Lower leg skin (tissue), 4 donors: ENCODE measurements at places on chromosomes 5 and 9. TPM values are rescaled to one million over a fixed set of nuclear protein-coding genes. Genes with fewer than 3 reads are reported as not detected.

The IL4 gene
- total RNA-seq, result not detected

The DPM2 gene
- 13.8 TPM for total RNA-seq

DNA sequence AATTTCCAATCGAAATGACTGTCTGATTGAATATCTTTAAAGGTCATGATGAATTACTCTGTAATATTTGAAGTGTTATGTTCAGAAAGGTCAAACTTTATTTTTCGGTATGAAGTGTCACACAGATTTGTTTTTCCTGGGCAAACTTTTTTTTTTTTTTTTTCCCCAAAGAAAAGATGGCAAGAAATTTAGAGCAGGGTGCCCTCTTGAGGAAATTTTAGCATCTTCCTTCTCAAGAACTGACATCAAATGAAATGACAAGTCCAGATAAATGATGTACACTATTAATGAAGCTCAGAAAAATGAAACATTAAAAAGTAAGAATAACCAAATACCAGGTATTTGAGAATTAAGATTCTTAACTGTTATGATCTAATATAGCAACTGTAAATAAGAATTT lies 123.6 kb downstream of the INVS start:
- DNase-seq, result no peak

The FBXL17 gene
- total RNA-seq, result 31.8 TPM

GRCh38 chr5:57834829-57835608 lies 352.4 kb upstream of the ACTBL2 start:
- DNase-seq, result no peak

DNA sequence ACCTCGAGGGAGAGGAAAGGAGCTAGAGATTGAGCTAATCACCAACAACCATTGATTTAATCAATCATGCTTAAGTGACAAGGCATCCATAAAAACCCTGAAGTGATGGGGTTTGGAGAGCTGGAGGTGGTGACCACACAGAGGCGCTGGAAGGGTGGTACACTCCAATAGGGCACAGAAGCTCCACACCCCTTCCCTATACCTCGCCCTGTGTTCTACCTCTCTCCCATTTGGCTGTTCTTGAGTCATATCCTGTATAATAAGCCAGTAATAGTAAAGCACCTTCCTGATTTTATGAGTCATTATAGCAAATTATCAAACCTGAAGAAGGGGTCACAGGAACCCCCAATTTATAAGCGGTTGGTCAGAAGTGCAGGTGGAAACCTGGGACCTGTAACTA lies 18.3 kb downstream of the ACTL7B start:
- no peak for DNase-seq

DNA sequence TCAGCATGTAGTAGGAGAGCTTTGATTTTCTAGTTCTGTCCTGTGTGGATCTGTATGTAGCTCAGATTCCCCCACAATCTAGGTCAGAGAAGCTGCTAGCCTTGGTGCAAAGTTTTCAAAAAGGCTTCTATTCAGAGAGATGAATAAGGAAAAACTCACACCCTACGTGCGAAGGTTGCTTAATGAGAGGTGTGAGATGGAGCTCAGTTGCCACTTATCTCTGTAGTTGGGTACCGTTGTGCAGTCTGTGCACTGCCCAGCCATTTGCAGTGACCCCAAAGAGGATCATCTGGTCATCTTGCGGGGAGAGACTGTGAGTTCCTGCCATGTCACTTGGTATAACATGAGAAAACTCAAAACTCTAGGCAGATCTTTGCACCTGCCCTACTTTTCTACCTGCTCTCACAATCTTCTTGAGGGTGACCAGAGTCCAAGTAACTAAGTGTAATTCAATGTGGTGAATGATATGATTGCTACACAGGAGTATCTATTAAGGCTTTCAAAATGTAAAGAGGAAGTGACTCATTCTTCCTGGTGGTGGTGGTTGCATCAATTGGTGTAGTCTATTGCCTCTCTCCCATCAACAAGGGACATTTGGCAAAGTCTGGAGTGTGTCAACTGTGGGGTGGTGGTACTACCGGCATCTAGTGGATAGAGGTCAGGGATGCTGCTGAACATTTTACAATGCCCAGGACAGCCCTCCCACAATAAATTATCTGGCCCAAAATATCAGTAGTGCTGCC lies 65.2 kb downstream of the TMC1 start:
- DNase-seq, result no peak

GRCh38 chr9:89747596-89747995 lies 142.8 kb downstream of the GADD45G start:
- no peak for DNase-seq

DNA sequence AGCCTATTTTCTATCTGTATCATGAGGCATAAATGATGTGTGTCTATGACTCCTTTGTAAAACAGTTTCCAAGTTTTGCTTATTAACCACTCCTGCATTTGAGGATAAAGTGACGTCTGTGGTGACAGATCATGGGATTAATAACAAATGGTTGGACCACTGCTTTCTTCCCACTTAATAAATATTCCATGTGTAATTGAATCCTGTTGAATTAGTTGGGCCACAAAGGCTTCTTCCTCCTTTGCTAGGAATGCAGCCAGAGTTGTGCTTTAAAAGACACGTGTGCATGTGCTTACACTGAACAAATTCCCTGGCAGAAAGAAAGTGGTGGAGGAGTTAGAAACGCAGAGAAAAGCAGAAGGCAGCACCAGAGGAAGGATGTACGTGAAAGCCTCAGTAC lies 150.2 kb downstream of the ACTBL2 start:
- DNase-seq, result no peak

- DNase-seq, result no peak
Measured at GRCh38 chr5:153960269-153961215, 78.2 kb downstream of the FAM114A2 start.

DNA sequence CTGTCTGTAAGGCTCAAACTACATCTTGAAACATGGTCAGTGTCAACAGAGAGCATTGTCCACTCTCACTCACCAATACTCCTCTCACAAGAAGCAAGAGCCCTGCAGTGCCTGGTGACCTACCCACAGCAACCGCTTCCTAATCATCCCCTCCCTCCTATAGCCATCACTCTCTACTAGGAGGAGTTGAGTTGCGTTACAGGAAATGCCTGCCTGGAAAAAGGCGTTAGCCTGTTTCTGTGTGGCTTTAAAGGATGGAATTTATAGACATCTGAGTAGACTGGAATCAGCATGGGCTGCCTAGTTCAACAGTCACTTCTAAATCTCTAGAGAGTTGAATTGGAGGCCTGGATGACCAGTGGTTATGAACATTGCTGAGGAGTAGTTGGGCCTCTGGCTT lies 108.3 kb upstream of the FER start:
- DNase-seq, result no peak

GRCh38 chr9:8825585-8826147 lies 1026.1 kb upstream of the DMAC1 start:
- no peak for DNase-seq

The ABL1 gene
- total RNA-seq, result 47.2 TPM

DNA sequence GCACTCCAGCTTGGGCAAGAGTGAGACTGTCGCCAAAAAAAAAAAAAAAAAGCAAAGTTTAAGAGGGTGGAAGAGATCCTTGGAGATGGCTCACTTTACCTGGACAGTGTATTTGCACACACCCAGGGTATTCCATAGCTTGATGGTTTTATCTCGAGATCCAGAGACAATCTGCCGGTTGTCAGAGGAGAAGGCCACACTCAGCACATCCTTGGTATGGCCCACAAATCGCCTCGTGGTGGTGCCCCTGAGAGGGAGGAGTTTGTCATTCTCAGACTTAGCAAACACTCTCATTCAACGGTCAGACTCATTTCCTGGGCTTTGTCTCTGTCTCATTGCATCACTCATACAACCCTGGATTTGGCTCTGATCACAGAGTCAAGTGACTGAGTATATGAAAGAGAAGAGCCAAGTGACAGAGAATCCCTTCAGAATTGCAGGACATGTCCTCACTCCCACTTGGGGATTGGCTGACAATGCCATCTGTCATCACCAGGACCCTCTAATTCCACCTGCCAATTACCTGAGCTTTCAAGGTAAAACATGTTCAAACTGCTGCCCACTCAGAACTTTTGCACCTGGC lies 2.2 kb downstream of the RACK1 start:
- DNase-seq, result peak; percentile 52

The ABCA1 gene
- total RNA-seq, result 60.7 TPM

DNA sequence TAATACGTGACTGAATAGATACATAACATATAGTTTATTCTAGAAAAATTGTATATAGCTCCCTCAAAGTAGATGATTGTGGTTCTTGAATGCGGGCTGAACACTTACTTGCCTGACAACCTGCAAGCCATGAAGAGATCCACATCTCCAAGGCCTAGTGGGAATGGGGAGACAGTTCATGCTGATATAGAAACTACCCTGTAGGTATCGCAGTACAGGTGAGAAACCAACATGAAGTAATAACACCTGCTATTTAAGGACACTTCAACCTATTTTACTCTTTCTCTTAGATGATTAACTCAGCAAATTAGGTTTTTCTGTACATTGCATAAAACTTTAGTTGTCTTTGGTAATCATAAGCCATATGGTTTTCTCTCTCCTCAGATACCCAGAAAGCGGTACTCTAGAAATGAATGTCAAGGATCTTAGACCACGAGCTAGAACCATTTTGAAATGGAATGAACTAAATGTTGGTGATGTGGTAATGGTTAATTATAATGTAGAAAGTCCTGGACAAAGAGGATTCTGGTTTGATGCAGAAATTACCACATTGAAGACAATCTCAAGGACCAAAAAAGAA lies 47.3 kb downstream of the UHRF2 start:
- no peak for DNase-seq

The PCDHGA10 gene
- 9.0 TPM for total RNA-seq

- DNase-seq, result no peak
Measured at GRCh38 chr5:159877894-159878448, 38.3 kb upstream of the ADRA1B start.
